ENCODE measurements at places on chromosomes 2 and 18.
A peak's percentile ranks its signal among the peaks of the same experiment; 100 is the strongest.

DNA sequence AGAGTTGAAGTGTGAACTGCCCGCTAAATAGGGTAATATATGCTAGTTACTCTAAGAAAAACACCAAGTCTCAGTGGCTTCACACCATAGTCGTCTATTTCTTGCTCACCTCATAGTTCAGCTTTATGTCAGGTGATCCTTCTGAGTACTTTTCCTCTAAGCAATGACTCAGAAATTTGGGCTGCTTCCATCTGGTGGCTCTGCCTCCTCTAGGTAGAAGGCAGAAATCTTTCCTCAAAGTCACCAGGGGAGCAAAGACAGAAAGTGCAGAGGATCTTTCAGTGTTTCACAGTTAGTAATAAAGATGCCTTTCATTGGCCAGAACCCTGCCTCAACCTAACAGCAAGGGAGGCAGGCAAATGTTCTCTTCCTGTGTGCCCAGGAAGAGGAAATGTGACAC is 17.3 kb downstream of the CDH20 start:
- DNase-seq: no peak

DNA sequence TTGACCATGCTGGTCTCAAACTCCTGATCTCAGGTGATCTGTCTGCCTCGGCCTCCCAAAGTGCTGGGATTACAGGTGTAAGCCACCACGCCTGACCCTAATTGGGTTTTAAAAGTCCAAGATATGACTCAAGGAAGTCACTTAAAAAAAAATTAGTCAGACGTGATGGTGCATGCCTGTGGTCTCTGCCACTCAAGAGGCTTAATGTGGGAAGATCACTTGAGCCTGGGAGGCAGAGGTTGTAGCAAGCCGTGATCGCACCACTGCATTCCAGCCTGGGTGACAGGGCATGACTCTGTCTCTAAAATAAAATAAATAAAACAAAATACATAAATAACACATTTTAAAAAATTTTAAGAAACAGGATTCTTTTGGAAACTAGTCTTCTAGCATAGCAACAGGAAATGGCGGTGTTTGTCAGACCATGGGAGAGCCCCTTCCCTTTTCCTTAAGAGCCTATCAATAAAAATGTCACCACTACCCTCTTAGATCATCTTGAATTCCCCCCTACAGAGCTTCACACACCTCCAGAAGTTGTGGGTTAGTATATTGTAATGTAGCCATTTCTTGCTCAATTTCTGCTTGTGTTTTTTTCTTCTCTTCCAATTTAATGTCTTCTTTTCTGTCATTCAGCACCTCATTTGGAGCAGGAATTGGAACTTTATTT is 20.1 kb downstream of the SFT2D3 start:
- DNase-seq: no peak

- DNase-seq: peak; percentile 44
Measured at GRCh38 chr18:7021994-7022840, 95.4 kb downstream of the LAMA1 start.

DNA sequence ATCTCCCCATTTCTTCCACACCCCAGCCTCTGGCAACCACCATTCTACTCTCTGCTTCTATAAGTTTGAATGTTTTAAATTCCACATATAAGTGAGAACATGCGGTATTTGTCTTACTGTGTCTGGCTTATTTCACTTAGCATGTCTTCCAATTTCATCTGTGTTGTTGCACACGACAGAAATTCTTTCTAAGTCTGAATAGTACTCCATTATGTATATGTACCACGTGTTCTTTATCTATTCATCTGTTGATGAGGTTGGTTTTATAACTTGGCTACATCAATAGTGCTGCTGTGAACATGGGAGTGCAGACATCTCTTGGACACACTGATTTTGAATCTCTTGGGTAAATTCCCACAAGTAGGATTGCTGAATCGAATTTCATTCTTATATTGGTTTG is 31.8 kb upstream of the MTX2 start:
- DNase-seq: no peak

DNA sequence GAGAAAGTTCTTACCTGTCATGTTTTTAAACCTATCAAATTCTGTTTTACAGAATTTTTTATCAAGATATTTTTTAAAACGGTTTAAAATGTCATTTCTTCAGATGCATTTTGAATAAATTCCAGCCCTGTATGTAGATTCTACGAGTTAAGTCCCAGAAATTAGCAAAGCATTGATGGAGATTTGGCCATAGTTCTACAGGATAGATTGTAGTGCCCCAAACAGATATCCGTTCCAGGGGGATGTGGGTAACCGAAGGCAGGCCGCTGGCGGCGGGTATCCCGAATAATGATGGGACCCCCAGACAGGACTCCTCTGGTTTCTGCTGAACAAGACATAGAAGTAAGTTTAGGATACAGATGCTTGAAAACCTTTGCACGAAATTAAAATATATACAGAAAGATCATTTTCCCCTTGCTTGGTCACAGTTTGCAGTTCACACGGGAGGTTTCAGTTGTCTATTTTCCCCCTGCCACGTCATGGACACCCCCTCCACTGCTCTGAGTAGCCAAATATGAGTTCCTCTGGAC is 755 bp downstream of the NOL4 start:
- no peak for DNase-seq

GRCh38 chr2:176554101-176555048 is 285.1 kb downstream of the MTX2 start:
- peak; percentile 78 for DNase-seq

GRCh38 chr2:44707945-44708660 is 233.4 kb upstream of the SIX3 start:
- DNase-seq: peak; percentile 58

- DNase-seq: no peak
Measured at GRCh38 chr2:118050386-118050785, 36.5 kb upstream of the CCDC93 start.

- no peak for DNase-seq
Measured at GRCh38 chr2:55048508-55049042, 1.7 kb downstream of the RTN4 start.

DNA sequence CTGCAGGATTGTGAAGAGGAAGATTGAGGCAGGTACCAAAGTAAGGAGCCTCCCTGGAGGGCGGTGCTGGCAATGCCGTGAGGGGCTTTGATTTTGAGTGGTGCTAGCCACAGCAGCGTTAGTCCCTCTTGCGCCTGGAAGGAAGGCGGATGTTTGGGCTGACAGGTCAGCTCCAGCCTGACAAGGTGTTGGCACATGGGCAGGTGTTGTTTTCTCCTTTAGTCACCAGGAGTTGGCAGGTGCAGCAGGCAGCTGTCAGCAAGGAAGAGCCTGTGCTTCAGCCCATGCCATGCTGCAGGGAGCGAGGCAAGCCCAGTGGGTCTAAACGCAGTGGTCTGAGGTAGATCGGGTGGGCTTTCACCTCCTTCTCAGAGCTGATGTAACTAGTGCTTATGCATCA is 8.5 kb downstream of the SEC11C start:
- DNase-seq: peak; percentile 86

- DNase-seq: no peak
Measured at GRCh38 chr2:207128867-207129266, 36.9 kb downstream of the KLF7 start.

DNA sequence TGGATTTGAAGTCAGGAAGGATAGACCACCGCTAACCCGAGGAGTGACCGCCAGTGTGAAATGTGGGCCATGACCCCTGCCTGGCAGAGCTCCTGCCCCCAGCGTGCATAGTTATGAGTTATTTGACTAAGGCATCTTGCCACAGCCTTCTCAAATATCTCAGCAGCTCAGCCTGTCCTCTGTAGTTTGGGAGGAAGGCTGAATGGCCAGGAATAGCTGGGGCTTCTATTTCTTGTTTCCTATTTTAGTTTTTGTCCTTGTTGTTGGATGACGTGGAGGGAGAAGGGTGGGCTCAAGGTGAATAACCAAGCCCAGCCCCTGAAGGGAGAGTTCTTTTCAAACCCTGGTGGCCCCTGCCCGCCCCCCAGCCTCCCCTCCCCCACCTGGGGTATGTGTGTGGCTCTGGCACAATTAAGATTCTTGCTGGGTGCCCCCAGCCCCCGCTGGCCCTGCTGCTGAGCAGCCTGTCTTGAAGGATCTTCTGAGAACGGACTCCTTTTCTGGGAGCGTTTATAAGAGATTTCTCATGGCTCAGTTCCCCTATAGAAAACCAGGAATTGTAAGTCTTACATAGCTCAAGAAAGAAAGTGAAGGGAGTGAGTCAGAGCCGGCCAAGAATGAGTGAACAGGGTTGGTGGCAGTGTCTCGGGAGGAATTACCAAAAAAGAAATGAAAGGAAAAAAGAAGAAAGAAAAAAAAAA is 157.4 kb downstream of the GLI2 start:
- no peak for DNase-seq

GRCh38 chr2:39522518-39522877 is 85.4 kb upstream of the MAP4K3 start:
- no peak for DNase-seq

DNA sequence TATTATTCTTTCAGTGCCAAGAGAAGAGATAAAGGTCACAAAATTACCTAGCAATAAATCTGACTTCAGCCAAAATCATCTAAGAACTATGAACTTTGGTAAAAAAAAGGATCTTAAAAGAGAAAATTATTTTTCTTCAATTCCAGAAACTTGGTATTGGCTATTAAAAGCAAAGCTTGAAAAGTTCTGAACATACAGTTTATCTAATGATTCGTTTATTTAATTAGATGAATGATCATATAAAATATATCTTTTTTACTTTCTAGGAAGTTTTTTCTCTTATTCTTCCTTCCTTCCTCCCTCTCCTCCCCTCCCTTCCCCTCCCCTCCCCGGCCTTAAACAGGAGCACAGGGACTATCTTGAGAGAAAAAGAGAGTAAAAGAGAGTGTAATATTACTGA is 536.1 kb downstream of the SOX11 start:
- DNase-seq: no peak

DNA sequence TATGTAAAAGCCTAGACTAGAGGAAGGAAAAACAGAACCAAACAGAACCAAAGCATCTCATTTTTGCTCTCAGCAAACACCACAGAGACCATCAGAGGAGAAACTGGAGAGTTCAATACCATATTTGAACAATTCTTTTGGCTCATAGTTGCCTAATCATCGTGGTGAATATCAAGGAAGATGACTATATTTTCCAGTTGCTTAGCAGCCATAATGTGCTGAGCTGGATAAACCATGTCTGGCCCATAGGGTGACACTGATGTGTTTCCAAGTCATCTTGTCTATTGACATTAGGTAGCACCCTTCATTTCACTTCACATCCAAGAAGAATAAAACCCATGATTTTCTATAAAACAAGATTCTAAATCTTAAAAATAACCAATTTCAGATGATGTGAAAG is 5.9 kb upstream of the XRCC5 start:
- DNase-seq: no peak

DNA sequence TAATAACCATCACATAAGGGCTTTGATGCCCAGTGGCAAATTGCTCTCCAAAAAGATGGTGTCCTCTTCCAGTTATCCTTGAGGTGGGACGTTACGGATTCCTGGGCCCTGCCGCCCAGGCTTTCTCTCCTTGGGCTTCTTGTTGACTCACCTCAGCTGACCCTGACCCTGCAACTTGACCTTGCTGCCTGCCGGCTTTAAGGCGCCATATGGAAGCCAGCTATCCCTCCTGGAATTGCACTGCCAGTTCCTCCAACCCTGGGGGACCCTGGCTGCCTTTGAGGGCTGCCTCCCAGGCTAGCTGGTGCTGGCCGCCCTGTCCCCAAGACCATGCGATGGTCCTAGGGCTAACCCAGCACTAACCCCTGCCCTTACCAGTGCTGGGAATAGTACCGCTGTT is 28.3 kb upstream of the B3GNT7 start:
- no peak for DNase-seq

DNA sequence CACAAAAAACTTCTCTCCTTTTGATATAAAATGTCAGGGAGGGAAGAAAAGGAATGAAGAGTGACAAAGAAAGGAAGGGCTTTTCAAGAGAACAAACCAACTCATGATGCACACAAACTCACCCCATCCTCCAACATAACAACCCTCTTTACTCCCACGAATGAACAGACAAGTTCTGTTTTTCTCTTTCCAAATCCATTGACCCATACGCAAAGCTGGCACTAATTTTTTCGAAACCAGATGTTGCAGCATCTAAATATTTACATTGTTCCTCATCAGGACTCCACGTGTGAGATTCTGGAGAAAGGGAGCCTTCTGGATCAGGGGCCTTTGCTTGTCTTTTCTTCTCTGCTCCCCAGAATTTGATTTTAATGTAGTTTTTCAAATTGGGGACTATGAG is 143.3 kb upstream of the BCL2L11 start:
- no peak for DNase-seq

DNA sequence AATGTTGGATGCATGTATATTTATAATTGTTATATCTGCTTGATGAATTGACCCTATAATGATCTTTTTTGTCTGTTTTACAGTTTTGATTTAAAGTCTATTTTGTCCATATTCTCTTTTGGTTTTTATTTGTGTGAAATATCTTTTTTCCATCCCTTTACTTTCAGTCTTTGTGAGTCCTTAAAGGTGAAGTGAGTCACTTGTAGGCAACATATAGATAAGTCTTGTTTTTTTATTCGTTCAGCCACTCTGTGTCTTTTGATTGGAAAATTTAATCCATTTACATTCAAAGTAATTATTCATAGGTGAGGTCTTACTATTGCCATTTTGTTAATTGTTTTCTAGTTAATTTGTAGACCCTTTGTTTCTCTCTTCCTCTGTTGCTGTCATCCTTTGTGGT is 62.5 kb downstream of the NUP35 start:
- no peak for DNase-seq

- DNase-seq: no peak
Measured at GRCh38 chr2:74715880-74716279, 61.8 kb downstream of the SEMA4F start.

DNA sequence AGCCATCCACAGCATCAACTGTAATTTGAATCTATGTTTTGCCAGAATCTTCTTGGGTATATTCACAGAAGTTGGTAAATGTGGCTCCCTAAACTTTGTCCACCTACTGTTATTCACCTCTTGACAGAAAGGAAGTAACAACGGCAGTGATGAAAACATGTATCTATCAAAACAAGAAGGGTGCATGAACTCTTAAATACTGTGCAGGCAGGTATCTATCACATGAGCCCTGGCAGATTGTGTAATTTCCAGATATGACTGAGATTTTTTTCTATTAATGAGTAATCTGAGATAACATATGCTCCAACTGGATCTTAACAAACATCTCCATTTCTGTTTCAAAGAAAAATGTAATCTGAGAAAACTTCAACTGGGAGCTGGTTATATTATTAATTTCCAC is 36.6 kb downstream of the SFT2D3 start:
- no peak for DNase-seq

DNA sequence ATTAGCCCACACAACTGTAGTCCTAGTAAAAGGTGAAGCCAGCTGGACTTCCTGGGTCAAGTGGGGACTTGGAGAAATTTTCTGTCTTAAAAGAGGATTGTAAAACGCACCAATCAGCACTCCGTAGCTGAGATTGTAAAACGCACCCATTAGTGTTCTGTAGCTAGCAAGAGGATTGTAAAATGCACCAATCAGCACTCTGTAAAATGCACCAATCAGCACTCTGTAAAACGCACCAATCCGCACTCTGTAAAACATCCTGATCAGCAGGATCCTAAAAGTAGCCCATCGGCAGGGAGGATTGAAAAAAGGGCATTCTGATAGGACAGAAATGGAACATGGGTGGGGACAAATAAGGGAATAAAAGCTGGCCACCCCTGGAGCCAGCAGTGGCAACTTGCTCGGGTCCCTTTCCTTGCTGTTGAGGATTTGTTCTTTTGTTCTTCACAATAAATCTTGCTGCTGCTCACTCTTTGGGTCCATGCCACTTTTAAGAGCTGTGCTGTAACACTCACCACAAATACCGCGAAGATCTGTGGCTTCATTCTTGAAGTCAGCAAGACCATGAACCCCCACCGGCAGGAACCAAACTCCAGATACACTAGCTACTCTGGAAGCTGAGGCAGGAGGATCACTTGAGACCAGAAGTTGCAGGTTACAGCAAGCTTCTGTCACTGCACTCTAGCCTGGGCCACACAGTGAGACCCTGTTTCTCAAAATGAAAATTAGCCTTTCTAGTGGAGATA is 102.6 kb downstream of the HS6ST1 start:
- DNase-seq: no peak
